ENCODE measurements at places on chromosomes 1 and 21.

DNA sequence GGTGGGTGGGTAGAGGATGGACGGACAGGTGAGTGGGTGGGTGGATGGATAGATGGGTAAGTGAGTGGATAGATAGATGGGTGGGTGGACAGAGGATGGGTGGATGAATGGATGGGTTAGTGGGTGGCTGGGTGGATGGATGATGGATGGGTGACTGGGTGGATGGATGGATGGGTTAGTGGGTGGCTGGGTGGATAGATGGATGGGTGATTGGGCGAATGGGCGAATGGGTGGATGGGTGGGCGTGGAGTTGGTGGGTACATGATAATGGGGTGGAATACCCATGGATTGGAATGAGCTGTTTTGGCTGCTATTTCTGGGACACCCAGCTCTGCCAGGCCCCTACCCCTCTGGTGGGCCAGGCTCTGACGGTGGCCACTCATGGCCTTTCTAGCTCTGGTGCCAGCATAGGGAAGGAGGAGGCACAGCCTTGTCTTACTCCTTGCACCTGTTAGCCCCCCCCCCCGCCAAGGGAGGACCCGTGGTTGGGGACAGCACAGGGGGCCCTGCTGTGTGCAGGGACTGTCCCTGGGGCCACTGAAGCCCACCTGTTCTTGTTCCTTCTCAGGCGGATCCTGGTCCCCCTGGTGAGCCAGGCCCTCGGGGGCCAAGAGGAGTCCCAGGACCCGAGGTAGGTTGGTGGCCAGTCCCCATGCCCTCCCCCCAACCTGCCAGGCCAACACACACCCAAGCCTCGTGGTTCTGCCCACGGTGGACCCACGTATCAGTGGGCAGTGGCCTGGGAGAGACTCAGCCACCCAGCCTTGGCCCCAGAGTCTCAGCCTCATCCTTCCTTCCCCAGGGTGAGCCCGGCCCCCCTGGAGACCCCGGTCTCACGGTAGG is 26.4 kb downstream of the COL6A2 start:
- no peak for DNase-seq

GRCh38 chr1:216223486-216223885 is 199.8 kb downstream of the USH2A start:
- no peak for DNase-seq

DNA sequence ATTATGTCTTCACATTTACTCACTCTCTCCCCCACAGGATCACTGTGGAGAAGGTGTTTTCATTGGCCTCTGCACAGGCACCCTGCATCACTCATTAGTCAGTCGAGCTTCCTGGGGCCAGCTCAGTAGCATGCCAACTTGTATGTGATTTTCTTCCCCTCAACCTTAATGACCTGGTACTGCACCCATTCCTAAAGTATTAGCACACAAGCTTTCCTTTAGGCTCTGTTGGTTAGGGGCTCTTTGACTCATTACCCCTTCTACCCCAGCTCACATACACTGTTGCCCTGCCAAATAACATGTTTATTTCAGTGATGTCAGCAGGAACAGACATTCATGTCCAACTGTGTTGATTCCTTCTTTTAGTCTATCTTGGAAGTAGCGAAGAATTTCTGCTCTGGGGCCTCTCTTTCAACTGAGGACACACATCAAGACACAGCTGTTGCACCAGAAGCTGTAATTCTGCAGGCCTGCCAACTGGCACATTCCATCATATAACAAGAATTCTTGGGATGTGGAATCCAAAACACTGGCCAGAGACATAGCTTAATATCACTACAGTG is 603.5 kb upstream of the ADAMTS5 start:
- DNase-seq: no peak

DNA sequence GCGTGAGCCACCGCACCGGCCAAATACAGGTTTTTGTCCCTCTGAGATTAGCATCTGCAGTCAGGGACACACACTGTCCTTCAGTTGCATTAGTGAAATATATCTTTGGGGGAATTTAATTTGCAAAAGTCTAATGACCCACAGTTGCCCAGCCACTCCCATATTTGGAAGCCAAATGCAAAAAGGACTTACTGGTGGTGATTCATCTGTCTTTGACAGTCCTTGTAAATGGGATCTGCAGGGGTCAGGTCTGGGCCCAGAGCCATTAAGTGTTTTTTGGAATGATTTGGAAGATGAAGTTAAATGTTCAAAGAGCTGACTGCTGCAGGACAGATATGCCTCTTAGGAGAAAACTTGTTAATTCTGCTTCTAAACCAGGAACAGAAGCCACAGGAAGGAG is 44.6 kb upstream of the DNASE2B start:
- no peak for DNase-seq

DNA sequence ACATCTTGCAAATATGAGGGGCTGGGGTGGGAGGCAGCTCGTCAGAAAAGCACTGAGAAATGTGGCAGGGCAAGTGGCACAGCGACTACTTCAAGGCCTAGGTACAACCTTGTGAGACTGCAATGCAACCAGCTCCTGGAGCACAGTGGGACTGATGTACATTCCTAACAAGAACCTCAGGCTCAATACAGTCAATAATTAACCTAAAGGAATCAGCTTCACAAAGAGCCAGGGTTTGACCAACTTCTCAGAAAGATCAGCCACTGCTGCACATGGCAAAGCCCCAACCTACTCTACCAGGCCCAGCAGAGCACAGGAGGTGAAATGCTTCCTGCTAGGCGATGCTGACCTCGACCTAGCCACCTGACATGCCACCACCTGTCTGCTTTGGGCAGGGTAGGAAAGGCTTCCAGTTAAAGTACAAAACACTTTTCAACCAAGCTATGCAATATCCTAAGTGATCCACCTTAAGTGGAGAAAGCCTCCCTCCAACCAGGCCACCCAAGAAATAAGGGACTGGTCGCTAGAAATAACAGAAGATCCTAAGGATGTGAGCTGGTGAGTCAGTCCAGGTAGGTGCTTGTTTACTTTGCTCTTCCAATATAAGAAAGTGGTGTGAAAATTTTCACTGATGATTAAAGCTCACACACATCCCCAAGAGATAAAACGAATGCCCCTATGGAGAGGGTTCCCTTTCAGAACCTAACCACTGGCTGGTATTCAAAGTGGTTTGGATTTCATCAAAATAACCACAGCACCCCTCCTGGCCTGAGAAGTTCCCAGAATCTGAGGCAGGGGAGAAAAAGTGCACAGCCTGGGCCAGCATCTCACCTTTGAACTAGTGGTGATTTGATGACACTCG is 2.1 kb downstream of the RIPK4 start:
- no peak for DNase-seq

DNA sequence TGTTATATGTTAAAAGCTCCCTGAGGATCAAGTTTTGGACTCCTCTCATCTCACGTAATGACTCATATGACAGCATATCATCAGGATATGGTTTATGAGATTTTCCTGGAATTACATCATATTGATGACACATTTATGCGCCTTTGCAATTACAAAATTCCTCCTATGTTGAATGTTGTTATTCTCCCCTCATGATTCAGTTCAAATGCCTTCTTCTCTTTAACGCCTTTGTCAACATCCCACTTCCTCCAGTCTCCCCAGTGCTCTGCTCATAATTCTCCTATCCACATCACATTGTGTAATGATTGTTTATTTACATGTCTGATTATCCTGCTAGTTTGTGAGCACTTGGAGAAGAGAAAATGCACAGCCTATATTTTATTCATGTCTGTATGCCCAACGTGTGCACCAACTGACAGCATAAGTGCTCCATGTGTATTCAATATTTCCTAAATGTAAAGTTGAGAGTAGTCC is 80.9 kb upstream of the BACH1 start:
- no peak for DNase-seq

DNA sequence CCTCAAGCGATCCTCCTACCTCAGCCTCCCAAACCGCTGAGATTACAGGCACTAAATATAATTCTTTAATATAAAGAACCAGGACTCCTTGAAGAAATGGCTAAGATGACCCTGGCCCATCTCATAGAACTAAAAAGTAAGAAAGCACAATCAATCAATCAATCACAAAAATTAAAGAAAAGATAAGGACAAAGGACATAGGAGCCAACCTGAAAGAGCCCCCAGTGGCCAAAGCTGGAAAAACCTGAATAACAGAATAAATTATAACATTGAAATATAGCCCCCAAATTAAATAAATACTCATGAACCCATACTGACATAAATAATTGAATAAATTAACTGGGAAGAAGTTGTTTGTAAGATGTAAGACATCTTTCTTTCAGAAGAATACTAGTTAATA is 8.9 kb downstream of the NUP210L start:
- DNase-seq: no peak

DNA sequence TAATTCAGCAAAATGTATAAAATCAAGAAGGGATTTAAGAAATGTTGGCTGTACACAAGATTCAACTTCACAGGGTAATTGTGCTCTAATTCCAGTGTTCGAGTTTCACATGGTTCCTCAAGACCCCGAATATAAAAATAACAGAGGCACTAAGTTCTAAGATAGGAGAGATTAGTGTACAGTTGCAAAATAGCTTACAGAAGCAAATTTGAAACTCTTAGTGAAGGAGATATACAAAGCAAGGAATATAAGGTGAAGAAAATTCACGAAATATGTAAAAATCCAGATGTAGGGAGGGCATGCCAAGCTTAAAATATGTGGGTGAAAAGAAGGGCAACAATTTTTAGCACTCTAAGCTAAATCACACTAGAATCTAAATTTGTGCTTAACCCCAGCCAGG is 29.4 kb downstream of the TOR1AIP2 start:
- DNase-seq: no peak
